ENCODE measurements at places on chromosomes 2 and 18.

DNA sequence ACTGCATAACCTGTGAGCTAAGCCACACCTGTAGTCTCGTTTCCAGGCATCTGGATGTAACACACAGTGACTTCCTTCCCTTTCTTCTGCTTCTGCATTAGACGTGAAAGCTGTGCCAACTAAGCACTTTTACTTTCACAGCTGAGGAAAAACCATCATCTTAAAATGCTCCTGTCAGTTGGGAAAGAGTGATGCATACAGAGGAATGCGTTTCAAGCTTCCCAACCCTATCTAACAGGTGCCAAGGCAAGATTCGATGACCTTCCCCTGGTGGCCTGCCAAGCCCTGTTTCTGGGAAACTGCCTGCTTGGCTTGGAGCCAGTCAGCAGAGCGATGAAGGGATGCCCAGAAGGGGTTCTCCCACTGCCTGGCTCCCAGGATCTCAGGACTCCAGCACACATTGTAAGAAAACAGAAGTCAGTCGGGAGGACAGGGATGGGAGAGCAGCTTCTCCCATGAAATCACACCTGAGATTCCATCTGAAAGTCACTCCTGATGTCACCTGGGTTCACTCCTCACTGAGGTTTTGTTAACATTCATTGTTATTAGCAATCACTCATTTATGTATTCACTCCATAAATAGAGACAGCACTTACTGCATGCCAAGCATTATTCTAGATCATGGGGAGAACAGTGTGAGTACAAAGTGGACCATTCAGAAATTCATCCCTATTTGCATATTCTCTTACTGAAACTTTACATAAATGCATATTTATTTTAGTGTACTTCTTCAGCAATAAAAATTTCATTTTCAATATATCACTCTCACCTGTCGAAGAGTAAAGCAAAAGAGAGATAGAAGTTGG lies 64.1 kb downstream of the DTNA start:
- no peak for DNase-seq

DNA sequence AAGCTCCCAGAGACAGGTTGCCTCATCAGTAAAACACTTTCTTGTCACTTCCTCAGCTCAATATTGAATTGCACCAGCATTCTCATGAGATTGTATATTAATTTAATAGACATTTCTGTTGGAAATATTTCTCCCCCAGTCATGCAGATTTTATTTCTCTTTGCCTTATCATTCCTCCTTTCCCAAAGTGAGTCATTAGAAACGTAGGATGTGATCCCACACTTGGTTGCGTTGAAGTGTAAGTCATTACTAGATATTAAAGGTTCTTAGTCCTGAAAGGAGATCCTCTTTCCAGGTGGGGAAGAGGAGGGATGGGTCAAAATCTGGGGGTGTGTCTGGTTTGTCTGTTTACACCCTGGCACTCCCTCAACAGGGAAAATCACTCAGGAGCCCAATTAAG lies 438.2 kb downstream of the SLC4A3 start:
- no peak for DNase-seq

DNA sequence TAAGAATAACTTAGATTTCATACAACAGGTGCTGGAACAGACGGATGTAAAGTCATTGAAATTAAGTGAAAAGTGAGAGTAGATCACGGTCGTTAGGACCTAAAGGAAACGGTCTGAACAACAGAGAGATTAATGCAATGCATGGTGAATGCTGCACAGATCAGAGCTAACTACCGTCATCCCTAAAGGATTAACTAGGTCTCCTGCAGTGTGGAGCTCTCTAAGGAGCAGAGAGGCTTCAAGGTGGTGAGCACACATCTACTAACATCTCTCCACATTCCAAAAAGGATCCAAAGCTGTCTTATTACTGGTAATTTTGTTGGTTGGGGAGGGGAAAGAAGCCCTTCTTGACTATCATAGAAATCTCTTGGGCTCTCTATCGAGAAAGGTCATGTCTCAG lies 75.3 kb downstream of the CABYR start:
- no peak for DNase-seq

DNA sequence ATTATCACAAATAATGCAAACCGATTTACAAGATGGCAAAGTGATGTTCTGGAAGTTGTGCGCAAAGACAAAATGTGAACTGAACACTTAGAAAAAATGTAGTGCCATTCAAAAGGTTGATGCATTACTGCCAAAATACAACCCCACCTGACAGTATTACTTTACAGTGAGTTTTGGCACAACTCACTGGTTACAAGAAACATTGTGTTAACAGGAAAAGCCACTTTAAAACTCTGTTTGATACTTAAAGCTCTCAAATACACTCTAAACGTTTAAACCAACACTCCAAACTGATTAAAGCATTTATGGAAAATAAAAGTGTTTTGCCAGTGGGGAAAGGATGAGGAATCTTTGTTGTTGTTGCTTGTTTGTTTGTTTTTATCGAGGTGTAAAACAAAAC lies 173.4 kb upstream of the SATB2 start:
- DNase-seq: no peak
